ENCODE measurements at places on chromosomes 4 and X.

- DNase-seq, result no peak
These were observed 211.2 kb downstream of the COX18 start for GRCh38 chr4:72858328-72858727.

- DNase-seq, result peak; percentile 25
These were observed 22.3 kb upstream of the NAT8L start for GRCh38 chr4:2036866-2037265.

DNA sequence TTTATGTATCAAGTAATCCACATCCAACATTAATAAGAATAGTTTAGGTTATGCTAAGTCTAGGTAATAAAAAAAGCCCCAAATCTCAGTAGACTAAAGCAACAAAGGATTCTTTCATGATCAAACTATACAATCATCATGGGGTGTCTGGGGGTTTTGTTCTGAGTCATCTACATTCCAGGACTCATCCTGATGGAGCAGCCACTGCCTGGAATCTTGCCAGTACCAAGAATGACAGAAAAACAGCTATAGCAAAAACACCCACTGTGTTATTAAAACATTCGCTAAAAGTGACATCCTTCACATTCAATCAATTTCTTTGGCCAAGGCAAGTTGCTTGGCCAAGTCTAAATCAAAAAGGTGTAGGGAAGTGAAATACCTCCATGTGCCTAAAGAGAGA lies 3.9 kb upstream of the ARHGEF38 start:
- no peak for DNase-seq

GRCh38 chr4:4695497-4695896 lies 153.6 kb upstream of the STX18 start:
- DNase-seq, result no peak

DNA sequence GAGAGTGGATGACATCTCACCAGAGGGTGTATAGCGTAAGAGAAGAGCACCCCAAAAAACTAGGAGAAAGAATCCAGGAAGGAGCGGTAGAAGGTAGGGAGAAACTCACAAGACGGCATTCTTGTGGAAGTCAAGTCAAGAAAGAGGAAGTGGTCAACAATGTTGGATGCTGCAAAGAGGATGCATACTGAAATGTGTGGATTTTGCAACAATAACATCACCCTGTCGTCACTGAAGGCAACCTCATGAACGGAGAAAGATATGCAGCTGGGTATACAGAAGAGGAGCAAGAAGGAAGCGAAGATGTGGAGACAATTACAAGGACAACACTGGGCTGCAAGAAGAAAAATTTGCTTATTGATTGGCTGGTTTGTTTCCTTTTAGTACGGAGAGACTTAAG lies 11.4 kb upstream of the TAPT1 start:
- DNase-seq, result peak; percentile 92

GRCh38 chr4:35649778-35650177 lies 594.5 kb downstream of the ARAP2 start:
- peak; percentile 78 for DNase-seq

DNA sequence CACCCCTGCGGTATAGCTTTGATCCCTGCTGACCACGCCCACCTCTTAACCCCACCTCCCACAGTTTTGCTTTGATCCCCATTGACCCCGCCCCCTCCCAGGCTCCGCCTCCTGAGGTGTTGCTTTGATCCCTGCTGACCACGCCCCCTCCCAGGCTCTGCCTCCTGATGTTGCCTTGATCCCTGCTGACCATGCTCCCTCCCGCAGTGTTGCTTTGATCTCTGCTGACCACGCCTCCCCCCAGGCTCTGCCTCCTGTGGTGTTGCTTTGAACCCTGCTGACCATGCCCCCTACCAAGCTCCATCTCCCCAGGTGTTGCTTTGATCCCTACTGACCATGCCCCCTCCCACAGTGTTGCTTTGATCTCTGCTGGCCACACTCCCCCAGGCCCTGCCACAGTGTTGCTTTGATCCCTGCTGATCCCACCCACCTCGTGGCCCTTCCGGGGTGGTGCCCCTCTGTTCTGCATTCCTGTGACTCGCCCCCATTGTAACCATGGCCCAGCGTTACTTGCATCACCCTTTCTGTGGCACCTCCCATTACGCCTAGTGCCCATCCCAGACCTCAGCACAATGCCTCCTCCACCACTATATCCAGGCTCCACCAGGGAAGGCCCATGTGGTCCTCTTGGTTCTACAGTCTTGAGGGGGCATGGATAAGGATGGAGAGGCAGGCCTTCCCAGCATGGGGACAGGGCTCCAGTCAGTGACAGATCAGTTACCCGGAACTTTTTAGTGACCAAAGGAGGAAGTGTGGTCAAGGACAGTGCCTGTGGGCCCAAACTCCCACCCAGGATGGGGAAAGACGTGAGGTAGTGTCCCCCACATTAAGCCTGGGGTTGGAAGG lies 70.8 kb downstream of the ADRA2C start:
- peak; percentile 1 for DNase-seq

GRCh38 chr4:176404621-176405020 lies 84.9 kb downstream of the SPCS3 start:
- no peak for DNase-seq

DNA sequence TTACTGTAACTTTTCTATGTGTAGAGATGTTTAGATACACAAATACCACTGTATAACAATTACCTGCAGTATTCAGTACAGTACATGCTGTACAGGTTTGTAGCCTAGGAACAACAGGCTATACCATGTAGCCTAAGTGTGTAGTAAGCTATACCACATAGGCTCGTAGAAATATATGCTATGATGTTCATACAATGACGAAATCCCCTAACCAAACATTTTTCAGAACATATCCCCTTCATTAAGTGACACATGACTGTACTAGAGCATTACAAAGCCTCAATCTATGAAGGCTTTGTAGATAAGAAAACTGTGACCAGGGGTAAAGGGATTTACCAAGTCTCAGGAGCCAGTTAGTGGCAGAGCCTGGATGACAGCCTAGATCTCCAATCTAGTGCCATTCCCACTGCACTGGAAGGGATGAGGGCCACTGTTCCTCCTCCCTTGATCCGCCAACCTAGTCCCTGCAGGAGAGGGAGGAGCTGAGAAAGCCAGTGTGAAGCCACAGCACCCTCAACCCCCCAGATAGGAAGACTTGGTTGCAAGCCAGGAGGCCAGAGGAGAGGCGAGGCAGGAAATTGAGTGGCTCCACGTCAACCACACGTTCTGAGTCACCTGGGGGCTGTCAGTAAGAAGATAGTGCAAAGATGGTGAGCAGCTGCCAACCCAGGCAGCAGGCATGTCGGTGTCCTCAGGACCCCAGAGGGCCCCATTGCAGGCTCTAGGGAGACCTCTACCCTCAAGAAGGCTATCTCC lies 227.7 kb downstream of the BCOR start:
- DNase-seq, result no peak

DNA sequence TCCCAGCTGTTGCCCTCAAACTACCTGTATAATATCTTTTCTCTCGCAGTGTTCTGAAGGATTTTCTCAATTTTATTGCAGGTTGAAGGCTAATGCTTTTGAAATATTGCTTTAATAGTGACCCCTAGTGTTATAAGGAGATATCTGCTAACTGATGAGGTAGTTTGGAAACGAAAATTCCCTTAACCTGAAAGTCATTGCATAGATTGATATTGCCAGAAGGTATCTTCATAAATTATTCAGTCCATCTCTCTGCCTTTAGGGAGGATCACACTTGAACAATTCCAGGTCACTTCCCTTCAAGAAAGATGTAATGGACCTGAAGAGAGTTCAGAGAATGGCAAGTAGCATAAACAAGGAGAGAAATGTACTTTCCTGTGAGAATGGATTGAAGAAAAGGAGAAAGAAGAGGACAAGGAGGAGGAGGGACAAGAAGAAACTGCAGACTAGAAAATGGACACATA lies 44.1 kb downstream of the TIGD4 start:
- DNase-seq, result peak; percentile 49

DNA sequence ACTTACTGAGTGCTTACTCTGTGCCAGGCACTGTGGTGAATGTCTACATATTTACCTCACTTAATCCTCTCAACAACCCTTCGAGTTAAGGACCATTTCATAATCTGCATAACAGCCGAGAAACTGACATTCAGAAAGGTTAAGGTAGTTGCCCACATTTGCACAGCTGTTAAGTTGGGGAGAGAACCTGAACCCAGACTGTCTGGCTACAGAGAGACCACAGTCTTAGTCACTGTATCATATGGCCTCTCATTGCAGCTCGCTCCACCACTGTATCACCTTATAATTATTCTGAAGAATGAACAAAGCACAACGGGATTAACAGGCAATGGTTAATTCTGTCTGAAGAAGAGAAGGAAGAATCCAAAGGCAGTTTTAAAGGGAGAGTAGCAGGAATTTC lies 98.5 kb downstream of the ADGRA3 start:
- no peak for DNase-seq

DNA sequence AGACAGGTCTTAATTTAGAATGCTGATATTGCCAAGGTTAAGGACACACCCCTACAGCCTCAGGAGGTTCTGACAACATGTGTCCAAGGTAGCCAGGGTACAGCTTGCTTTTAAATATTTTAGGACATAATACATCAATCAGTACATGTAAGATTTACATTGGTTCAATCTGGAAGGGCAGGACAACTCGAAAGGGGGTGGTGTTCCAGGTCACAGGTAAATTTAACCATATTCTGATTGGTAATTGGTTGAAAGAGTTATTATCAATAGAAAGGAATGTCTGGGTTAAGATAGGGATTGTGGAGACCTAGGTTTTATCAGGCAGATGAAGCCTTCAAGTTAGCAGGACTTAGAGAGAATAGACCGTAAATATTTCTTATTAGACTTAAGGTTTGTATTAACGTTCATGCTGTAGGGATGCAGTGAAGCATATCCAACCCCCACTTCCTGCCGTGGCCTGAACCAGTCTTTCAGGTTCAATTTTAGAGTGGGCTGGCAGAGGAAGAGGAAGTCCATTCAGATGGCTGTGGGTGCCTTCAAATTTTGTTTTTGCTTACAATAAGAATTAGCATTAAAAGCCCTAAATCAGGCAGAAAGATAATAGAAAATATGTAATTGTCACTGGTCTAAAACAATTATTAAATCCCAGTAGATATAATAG lies 136.5 kb upstream of the GALNTL6 start:
- DNase-seq, result no peak

DNA sequence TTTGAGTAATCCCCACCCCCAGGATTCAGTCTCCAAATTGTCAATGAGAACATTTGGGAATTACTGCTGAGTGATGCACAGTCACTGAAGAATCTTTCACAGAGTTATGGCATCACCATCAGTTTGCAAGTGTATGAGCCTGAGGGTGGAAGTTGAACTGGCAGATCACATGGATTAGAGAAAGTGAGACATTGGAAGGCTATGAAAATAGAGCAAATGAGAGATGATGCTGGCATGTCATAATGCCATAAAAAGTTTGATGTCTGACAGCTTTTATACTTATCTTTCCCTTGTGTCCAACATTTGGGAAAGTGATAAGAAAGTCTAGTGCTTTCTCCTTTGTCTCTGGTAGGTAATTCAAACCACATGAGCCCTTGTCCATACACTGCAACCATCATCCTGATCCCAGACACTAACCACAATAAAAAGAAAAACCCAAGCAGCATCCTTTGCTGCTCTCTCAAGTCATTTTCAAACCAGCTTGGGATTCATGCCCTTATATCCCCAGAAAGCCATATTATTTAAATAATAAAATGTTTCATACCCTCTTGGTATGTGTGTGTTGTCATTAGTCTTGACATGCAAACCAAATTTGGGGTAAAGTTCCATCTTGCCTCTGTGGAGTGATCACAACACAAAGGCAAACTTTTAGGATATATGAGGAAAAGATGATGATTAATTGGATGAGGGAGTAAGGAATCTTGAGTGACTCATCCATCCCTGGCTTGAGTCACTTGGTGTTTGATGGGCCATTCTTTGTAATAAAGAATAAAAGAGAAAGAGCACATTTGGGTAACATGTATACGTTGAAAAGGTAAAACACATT lies 438.9 kb downstream of the GRXCR1 start:
- DNase-seq, result no peak

DNA sequence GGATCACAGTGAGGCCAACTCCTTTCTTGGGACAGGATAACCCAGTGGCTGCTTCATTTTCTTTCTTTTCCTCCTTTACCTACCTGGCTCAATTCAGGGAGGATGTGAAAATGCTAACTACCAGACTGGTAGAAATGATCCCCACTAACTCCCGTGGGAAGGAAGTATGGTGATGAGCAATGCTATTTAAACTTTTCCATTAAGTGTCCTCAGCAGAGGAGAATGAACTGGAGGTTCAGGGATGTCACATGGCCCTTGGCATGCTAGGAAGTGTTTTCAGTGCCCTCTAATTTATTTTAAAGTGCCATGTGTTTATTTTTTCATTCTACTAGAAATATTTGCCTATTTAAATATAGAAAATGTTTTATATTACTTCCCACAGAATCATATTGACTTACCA lies 363.9 kb downstream of the PPP3CA start:
- peak; percentile 7 for DNase-seq

DNA sequence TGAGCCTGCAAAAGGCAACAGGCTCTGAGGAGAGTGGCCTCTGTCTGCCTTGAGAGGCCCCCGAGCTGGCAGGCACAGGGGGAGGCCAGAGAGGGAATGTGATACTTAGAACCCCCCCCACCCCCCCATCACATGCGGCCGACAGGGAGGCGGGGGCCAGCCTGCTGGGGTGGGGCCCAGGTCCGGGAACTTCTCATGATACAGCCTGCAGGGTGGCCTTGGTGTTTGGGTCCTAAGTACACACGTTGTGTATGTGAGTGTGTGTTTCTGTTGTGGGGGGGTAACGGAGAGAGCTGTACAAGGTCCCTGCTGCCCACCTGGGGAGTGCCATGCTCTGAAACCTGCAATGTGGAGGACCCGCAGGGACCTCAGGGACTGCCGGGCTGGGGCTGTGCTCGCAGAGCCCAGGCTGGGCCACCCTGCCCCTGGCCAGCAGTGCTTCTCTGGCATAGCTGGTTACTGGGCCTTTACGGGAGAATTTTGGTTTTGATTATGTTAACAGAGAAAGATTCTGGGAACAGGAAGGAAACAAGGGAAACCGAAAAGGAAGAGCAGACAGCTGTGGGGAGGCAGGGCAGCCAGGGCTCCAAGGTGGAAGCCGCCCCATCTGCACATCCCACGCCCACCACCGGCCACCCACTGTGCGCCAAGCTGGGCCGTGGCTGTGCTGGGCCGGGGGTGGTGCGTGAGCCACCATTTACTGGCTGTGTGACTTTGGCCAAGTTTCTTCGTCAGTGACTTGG lies 19.9 kb downstream of the SH3BP2 start:
- peak; percentile 74 for DNase-seq

DNA sequence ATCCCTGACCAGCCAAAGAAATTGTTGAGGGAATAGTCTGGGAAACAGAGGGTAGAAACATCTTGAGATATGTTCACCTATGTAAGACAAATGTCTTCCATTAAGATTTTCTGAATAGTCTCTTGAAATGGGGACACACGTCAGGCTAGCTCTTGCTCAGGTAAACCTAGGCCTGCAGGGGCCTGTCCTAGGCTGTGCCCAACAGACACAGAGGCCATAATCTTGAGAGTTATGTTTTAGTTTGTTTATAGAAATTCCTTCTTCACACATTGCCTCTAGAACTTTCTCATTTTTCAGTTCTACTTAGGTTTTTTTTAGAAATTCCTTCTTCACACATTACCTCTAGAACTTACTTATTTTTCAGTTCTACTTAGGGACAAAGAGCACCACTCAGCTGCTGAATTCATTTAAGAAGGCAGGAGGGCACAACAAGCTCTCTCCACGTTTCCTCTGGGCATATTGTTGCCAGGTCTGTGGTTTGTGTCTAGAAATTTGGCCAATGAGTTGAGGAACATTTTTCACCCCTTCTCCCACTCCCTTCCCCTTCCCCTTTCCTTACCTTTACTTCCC lies 94.9 kb downstream of the ARHGAP24 start:
- no peak for DNase-seq

GRCh38 chr4:159487284-159487747 lies 384.4 kb downstream of the RAPGEF2 start:
- DNase-seq, result peak; percentile 65

GRCh38 chrX:16524316-16524715 lies 125.6 kb upstream of the S100G start:
- DNase-seq, result peak; percentile 10

GRCh38 chr4:19002170-19002569 lies 980.6 kb upstream of the LCORL start:
- DNase-seq, result no peak

Measured in suppressor macrophage treated with lipopolysaccharide for 4 hours (primary cell).